ENCODE measurements at places on chromosomes 12 and 14.
A peak's percentile ranks its signal among the peaks of the same experiment; 100 is the strongest.

DNA sequence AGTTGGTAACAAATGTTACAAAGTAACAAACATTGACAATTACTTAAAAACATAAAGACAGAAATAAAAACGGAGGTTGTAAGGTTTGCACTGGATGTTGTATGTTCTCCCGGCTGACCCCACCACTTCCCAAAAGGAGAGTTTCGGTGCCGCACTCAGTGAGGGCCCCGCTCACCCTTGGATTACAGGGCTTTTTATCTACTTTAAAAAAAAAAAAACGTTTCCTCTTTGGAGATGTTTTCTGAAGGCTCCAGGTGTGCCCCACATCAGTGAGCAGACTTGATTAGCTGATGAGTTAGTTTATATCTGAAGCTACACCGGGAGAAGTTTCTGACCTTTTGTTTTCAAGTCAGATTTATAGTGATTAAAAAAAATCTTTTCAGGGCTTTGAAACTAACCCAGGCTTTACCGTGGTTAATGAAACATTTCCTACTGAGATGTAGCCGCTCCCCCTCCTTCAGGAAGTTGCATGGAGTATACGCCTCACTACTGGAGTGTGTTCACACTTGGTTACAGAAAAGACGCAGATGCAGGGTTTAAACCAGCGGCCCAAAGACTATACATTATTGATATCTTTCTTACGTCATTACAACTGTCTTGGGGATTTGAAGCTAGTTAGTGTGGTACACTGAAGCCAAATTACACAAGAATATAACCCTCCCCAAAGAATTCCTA is 38.0 kb upstream of the BCL7A start:
- H3K4me1 ChIP-seq, result peaks cover 7% of the 10 kb centered on the region
- no peaks in the 10 kb centered on the region for H3K27me3 ChIP-seq
- DNase-seq, result no peak
- H3K4me3 ChIP-seq, result no peak overlapping the region
- no peaks in the 10 kb centered on the region for H3K36me3 ChIP-seq

DNA sequence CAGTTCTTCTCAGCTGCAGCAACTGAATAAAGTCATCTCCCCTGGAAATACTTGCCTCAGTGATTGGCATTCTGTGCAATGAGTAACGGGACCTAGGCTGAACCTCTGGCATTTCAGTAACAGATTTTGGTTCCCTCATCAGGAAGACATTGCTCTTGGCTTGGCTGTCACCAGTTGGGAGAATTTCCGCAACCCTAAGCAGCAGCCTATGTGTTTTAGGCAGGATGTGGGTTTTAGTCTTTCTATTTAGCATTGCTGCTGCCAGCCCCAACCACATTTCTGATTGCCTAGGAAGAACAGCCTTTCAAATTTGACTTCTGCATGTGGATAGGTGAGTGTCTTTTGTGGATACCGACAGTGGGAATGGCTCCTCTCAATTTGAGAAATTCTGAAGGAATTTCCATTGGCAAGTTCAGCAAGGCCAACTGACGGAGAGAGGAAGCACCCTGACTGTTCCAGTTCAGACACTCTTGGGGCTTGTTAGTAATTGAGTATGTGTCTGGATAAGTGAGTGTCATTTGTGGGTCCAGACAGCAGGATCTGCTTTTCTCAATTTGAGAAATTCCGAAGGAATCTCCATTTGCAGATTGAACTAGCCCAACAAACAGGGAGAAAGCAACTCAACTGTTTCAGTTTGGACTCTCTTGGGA is 19.0 kb upstream of the CLEC2A start:
- no peaks in the 10 kb centered on the region for H3K36me3 ChIP-seq
- peak; percentile 57 for DNase-seq
- H3K27me3 ChIP-seq, result no peaks in the 10 kb centered on the region
- peak overlapping the region; percentile 52 for H3K27ac ChIP-seq
- no peak overlapping the region for H3K4me3 ChIP-seq

GRCh38 chr12:96047229-96048211 is 12.1 kb upstream of the LTA4H start:
- peak overlapping the region; percentile 92 for H3K27ac ChIP-seq
- H3K4me3 ChIP-seq, result peak overlapping the region; percentile 31
- DNase-seq, result peak; percentile 36
- no peaks in the 10 kb centered on the region for H3K27me3 ChIP-seq
- H3K36me3 ChIP-seq, result no peaks in the 10 kb centered on the region
- peaks cover 53% of the 10 kb centered on the region for H3K4me1 ChIP-seq

DNA sequence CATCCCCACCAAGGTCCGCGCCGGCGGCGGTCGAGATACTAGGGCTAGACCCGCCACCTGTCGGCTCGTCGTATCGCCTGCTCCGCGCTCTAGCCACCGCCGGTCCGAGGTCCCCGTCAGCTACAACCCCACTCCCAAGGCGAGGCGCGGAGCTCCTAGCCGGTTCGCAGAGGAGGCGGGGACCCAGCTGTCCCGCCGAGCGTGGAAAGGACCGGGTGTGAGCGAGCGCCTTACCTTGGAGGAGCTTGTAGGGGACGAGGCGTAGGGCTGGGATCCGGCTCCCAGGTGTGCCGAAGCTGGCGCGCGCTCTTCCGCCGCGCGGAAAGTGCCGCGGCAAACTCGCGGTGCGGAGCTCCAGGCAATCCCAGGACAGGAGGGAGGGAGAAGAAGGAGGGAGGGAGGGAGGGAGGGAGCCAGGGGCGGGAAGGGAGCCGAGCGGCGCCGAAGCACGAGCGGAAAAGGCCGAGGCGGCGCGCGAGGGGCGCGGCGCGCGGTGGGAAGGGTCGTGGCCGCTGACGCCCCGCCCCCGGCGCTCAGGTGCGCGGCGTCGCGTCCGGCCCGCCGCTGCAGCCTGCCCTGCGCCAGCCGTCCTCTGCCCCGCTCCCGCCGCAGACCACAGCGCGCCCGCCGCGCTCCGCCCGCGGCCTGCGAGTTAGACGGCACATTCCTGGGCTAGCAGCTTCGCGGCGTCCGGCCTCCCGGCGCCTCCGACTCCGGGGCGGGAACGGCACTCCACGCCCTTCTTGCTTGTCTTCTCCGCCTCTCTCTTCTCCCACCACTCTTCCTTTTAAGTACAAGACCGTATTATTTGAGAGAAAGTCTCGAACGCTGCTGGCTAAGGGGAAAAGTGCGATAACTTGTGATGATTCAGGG is at the start of gene PAWR:
Gene PAWR (minus strand): TSS at position 327 of the 873 bp plus-strand sequence. CDS start 720 bp downstream, outside the sequence.
- peaks cover 48% of the 10 kb centered on the region for H3K27me3 ChIP-seq
- H3K4me3 ChIP-seq, result peak within 1 kb of the TSS; percentile 72
- peak; percentile 38 for DNase-seq
- H3K4me1 ChIP-seq, result peaks cover 9% of the 10 kb centered on the region

DNA sequence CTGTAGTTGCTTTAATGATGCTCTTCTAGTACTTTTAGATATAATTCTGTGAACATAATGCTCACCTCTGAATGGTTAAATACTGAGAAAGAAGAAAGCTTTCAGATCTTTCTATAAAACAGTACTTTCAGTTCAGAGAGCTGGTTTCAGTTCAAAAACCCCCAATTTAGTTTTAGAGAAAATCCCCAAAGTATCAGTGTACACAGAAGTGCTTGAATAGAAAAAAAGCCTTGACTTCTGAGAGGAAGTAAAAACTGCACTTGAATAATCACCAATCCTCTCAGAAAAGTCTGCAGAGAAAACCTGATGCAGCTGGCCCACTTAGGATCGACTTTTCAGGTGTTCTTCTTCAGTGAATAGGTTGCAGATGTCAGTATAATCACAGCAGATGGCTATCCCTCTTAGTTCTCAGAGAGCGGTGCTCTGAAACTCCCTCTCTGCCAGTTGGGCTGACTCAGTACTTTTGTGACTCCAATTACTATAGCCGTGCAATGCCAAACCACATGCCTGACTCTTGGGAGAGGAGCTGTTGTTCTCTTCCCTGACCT is 616.3 kb downstream of the LRFN5 start:
- no peaks in the 10 kb centered on the region for H3K36me3 ChIP-seq
- no peak overlapping the region for H3K27ac ChIP-seq
- H3K27me3 ChIP-seq, result no peaks in the 10 kb centered on the region

DNA sequence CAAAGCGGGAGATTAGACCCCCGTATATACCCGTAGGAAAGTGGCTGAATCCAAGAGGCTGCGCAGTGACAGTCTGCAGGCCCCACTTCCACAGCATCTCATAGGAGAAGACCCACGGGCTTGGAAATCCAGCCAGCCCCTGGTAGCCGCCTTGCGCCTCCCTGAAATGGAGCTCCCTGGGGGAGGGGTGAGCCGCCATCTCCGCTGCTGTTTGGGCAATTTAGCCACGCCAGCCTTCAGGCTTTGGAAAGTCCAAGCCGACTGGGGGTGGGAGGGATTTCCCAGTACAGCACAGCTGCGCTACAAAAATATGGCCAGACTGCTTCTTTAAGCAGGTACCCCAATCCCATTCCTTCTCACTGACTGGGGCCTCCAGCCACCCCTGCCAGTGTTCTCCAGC is 53.4 kb downstream of the CAND1 start:
- H3K36me3 ChIP-seq, result peaks cover 19% of the 10 kb centered on the region
- H3K4me3 ChIP-seq, result no peak overlapping the region
- DNase-seq, result no peak
- no peaks in the 10 kb centered on the region for H3K27me3 ChIP-seq
- H3K27ac ChIP-seq, result no peak overlapping the region

- H3K36me3 ChIP-seq, result no peaks in the 10 kb centered on the region
- H3K27me3 ChIP-seq, result peaks cover 19% of the 10 kb centered on the region
- H3K4me1 ChIP-seq, result peaks cover 5% of the 10 kb centered on the region
- H3K27ac ChIP-seq, result no peak overlapping the region
- no peak overlapping the region for H3K4me3 ChIP-seq
- DNase-seq, result peak; percentile 47
Measured at GRCh38 chr12:52203079-52203921, 11.5 kb upstream of the KRT80 start.

- H3K36me3 ChIP-seq, result peaks cover 42% of the 10 kb centered on the region
- no peak overlapping the region for H3K27ac ChIP-seq
- H3K27me3 ChIP-seq, result no peaks in the 10 kb centered on the region
- H3K4me3 ChIP-seq, result no peak overlapping the region
Measured at GRCh38 chr14:68877993-68878575, 85.2 kb upstream of the ZFP36L1 start.

GRCh38 chr12:46217541-46218321 is 51.1 kb downstream of the SLC38A1 start:
- peak overlapping the region; percentile 98 for H3K27ac ChIP-seq
- peaks cover 95% of the 10 kb centered on the region for H3K4me1 ChIP-seq
- peak overlapping the region; percentile 61 for H3K4me3 ChIP-seq
- no peaks in the 10 kb centered on the region for H3K27me3 ChIP-seq
- peaks cover 59% of the 10 kb centered on the region for H3K36me3 ChIP-seq
- DNase-seq, result peak; percentile 75

- peak overlapping the region; percentile 78 for H3K27ac ChIP-seq
- peak overlapping the region; percentile 93 for H3K4me3 ChIP-seq
- peak; percentile 55 for DNase-seq
- peaks cover 25% of the 10 kb centered on the region for H3K4me1 ChIP-seq
- peaks cover 2% of the 10 kb centered on the region for H3K36me3 ChIP-seq
Measured at GRCh38 chr14:96797582-96798349, 584 bp downstream of the VRK1 start.

DNA sequence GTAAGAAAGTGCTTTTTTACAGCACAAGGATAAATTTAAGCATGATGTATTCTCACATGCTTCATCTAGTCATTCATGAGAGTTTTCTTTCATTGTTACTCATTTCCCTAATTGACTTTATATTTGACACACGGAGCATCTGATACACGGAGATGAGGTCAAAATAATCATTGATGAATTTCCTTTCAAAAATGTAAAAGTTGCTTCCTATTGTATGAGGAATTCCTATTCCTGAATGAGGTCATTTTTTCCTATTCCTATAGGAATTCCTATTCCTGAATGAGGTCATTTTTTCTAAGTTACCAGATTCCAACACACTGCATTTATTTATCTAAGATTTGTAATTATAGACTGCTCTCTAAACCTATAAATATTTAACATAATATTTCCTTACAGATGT is 316.7 kb upstream of the KITLG start:
- no peak for DNase-seq
- H3K36me3 ChIP-seq, result no peaks in the 10 kb centered on the region
- no peaks in the 10 kb centered on the region for H3K4me1 ChIP-seq
- H3K4me3 ChIP-seq, result no peak overlapping the region
- no peak overlapping the region for H3K27ac ChIP-seq
- no peaks in the 10 kb centered on the region for H3K27me3 ChIP-seq

GRCh38 chr14:21055432-21056117 is 2.0 kb upstream of the RNASE8 start:
- H3K27ac ChIP-seq, result no peak overlapping the region
- peaks cover 7% of the 10 kb centered on the region for H3K27me3 ChIP-seq
- peaks cover 6% of the 10 kb centered on the region for H3K4me1 ChIP-seq
- H3K36me3 ChIP-seq, result no peaks in the 10 kb centered on the region
- no peak overlapping the region for H3K4me3 ChIP-seq
- no peak for DNase-seq

- H3K27me3 ChIP-seq, result no peaks in the 10 kb centered on the region
- H3K36me3 ChIP-seq, result peaks cover 23% of the 10 kb centered on the region
- peak overlapping the region; percentile 94 for H3K4me3 ChIP-seq
- DNase-seq, result no peak
Measured at GRCh38 chr12:113184098-113184899, 979 bp downstream of the DDX54 start.

GRCh38 chr12:132279930-132280329 is 49.5 kb downstream of the GALNT9 start:
- H3K27me3 ChIP-seq, result peaks cover 26% of the 10 kb centered on the region
- peaks cover 11% of the 10 kb centered on the region for H3K4me1 ChIP-seq
- no peak overlapping the region for H3K27ac ChIP-seq
- no peak for DNase-seq
- H3K36me3 ChIP-seq, result no peaks in the 10 kb centered on the region

- H3K27me3 ChIP-seq, result no peaks in the 10 kb centered on the region
- no peaks in the 10 kb centered on the region for H3K36me3 ChIP-seq
- no peak for DNase-seq
- peaks cover 18% of the 10 kb centered on the region for H3K4me1 ChIP-seq
Measured at GRCh38 chr12:89825591-89826449, 117.2 kb upstream of the ATP2B1 start.

GRCh38 chr12:131796754-131797587 is 31.2 kb upstream of the MMP17 start:
- H3K27ac ChIP-seq, result no peak overlapping the region
- no peak for DNase-seq
- no peaks in the 10 kb centered on the region for H3K27me3 ChIP-seq
- H3K36me3 ChIP-seq, result peaks cover 32% of the 10 kb centered on the region

GRCh38 chr12:79426121-79426520 is 264.6 kb downstream of the PAWR start:
- H3K36me3 ChIP-seq, result no peaks in the 10 kb centered on the region
- H3K4me3 ChIP-seq, result no peak overlapping the region
- no peak overlapping the region for H3K27ac ChIP-seq

DNA sequence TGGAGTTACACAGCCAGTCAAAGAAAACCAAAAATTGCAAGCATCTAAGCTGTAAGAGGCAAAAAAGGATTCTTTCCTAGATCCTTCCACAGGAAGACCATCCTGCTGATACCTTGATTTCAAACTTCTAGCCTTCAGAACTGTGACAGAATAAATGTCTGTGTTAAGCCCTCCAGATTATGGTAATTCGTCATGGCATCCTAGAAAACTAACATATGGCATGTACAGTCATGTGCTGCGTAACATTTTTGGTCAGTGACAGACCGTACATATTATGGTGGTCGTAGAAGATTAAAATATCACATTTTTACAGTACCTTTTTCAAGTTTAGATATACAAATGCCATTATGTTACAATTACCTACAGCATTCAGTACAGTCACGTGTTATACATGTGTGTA is 660.9 kb upstream of the LMO3 start:
- DNase-seq, result no peak
- no peaks in the 10 kb centered on the region for H3K4me1 ChIP-seq
- no peaks in the 10 kb centered on the region for H3K27me3 ChIP-seq

All from activated CD4-positive, alpha-beta memory T cell treated with anti-CD3 and anti-CD28 coated beads for 36 hours (primary cell).